HFFc6 (cell line): ENCODE measurements at places on chromosomes 3 and 15. TPM values are rescaled to one million over a fixed set of nuclear protein-coding genes. Genes with fewer than 3 reads are reported as not detected.

The TMEM207 gene
- total RNA-seq, result not detected in 3 replicates

The C2CD4A gene
- total RNA-seq, result not detected in 3 replicates

The GPR160 gene
- total RNA-seq, result not detected in 2 replicates

The CTXN2 gene
- not detected in 3 replicates for total RNA-seq

The SMAD6 gene
- 10.4 to 17.8 TPM (median 11.7 TPM) in 3 replicates for total RNA-seq

The TEX9 gene
- 0.66 to 1.4 TPM (median 1.1 TPM) in 3 replicates for total RNA-seq

The MITF gene
- total RNA-seq, result 23.7 to 32.4 TPM (median 25.3 TPM) in 3 replicates

The ARNT2 gene
- 2.4 to 15.1 TPM (median 5.0 TPM) in 3 replicates for total RNA-seq

The ERICH6 gene
- total RNA-seq, result not detected in 3 replicates

The DCLK3 gene
- total RNA-seq, result not detected in 3 replicates

The SORD gene
- 14.1 to 17.4 TPM (median 15.8 TPM) in 3 replicates for total RNA-seq

The SIAH2 gene
- 15.5 to 19.2 TPM (median 19.2 TPM) in 3 replicates for total RNA-seq

The EFL1 gene
- 15.5 to 19.0 TPM (median 16.9 TPM) in 3 replicates for total RNA-seq

The PCOLCE2 gene
- 1.0 to 14.2 TPM (median 1.1 TPM) in 3 replicates for total RNA-seq

The IQCF5 gene
- total RNA-seq, result not detected in 3 replicates

The C2CD4B gene
- not detected in 3 replicates for total RNA-seq

The ECE2 gene
- not detected in 2 replicates for total RNA-seq

The MAP6D1 gene
- total RNA-seq, result 3.5 to 4.4 TPM (median 4.1 TPM) in 3 replicates

The SKOR1 gene
- 0.08 and 0.09 TPM in 2 replicates for total RNA-seq

The FGD5 gene
- not detected in 3 replicates for total RNA-seq

The IL17RD gene
- 0.03 to 0.13 TPM (median 0.05 TPM) in 3 replicates for total RNA-seq

The NLGN1 gene
- 9.8 to 15.2 TPM (median 10.0 TPM) in 3 replicates for total RNA-seq

The MEIS2 gene
- 31.8 to 39.2 TPM (median 35.3 TPM) in 3 replicates for total RNA-seq

The SLC7A14 gene
- total RNA-seq, result 0.10 to 0.44 TPM (median 0.34 TPM) in 3 replicates

The CYP8B1 gene
- total RNA-seq, result not detected in 3 replicates

The GYG1 gene
- 74.4 to 78.9 TPM (median 76.3 TPM) in 3 replicates for total RNA-seq

The CSPG4 gene
- 81.5 to 111 TPM (median 91.6 TPM) in 3 replicates for total RNA-seq
